Lung microvascular endothelial cell (primary cell): ENCODE measurements at places on chromosomes 4 and X.

DNA sequence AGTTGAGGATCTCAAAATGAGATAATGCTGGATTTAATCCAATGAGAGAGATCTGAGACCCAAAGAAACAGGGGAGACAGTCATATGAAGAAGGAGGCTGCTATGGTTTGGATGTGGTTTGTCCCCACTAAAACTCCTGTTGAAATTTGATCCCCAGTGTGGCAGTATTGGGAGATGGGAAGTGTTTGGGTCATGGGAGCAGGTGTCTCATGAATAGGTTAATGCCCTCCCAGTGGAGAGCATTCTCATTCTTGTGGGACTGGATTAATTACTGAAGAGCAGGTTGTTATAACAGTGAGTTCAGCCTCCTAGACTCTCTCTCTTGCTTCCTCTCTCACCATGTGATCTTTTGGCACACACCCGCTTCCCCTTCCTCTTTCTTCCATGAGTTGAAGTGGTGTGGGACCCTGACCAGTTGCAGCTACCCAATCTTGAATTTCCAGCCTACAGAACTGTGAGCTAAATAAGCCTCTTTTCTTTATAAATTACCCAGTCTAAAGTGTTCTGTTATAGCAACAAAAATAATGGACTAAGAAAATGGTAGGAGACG lies 70.3 kb downstream of the PPEF2 start:
- no peak for DNase-seq

DNA sequence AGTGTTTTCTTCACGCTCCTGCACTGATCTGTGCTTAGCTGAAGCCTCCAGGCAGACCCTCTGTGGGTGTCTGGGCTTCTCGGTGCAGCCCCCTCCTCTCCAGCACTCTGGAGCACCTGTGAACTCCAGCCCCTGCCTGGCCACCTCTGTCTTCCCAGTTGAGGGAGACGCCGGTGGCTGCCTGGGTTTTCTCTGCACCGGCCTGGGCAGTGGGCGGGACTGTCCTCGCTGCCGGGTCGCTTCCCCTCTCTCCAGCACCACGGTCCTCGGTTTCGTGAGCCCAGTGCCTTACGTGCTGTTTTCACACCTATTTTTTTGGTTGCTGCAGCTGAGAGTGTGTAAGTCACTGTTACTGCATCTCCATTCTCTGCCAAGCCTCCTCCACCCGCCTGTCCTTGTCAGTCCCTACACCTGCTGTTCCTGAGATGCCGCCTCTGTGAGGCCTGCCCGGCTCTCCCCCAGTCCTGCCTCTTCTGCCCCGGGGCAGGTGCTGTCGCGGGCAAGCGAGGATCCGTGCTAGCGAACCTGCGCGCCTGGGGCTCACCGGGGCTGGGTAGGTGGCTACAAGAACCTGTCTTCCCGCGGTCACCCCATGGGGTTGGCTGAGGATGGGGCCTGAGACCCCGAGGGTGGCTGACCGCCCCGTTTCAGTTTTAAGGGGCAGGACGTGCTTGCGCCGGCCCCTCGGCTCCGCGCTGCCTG lies 2.4 kb upstream of the FGFRL1 start:
- DNase-seq: no peak

- peak; percentile 8 for DNase-seq
Measured at GRCh38 chr4:7234355-7235029, 42.2 kb downstream of the SORCS2 start.

- DNase-seq: no peak
Measured at GRCh38 chr4:108830509-108831244, 67.8 kb upstream of the ETNPPL start.

GRCh38 chr4:123676071-123676889 lies 279.7 kb downstream of the SPRY1 start:
- DNase-seq: no peak

DNA sequence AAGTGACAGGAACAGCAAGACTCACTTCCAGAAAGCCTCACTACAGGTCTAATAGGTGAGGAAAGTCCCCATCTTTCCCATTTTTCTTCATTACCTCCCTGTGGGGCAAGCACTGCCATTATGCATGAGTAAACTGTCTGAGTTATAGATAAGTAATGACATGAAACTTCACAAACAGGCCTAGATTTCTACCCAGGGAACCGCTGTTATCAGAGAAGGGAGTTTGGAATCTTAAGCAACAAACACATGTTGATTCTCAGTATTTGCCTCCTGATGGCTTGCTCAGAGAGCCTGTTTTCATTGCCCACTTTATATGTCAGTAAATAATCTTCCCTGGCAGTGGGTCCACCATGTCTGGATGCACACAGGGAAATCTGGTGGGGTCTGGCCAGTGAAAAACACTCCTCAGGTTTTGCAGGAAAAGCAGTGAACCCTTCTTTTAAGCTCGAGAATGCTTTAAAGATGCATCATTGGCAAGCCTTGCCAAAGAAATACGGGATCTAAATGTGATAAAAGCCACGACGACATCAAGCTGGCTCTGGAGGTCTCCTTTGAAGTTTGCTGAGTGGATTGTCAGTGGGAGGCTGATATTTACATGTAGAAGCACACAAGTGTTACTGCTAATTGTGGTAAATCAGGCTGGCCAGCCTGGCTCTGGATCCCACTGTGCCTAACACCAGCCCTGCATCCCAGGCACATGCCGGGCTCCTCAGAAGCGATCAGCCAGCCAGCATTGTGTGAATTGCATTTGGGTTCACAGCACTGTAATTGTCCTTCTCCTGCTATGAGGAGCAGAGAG lies 25.2 kb downstream of the PDGFRA start:
- DNase-seq: no peak

- DNase-seq: no peak
Measured at GRCh38 chr4:152565333-152565732, 29.4 kb upstream of the FBXW7 start.

- no peak for DNase-seq
Measured at GRCh38 chr4:2295500-2295899, 33.6 kb upstream of the MXD4 start.

- no peak for DNase-seq
Measured at GRCh38 chr4:111676533-111676932, 468.7 kb upstream of the FAM241A start.

- DNase-seq: no peak
Measured at GRCh38 chr4:74031576-74031975, 6.9 kb downstream of the CXCL3 start.

DNA sequence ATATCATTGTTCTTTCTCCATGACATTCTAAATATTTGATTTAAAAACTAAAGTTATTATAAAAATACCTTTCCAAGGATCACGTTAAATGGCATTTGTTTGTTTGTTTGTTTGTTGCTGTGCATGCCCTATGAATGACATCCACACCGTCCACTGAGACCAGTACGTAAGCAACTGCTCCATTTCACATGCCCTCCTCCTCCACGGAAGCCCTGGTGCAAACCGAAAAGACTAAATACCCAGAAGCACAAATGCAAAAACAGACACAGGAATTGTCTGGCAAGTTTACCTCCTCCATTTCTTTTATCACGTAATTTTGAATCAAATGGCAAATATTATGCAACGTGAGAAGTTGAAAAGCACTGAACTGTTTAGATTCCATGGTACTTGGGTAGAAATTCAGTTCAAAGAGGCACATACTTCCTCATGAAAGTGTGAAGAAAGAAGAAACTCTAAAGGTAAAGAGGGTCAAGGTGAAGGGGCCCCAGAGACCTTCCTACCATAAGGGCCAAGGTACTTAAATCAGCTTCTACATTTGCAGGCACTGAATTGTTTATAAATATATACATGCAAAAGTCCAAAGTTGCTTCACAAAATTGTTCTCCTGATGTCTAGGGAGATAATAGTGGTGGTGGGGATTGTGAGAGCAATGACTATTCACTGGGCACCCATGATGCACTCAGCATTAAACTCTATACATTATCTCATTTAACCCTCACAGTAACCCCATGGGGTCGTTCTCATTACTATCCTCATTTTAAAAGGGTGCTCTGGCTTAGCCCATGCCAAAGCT lies 23.4 kb downstream of the IRF2 start:
- no peak for DNase-seq

GRCh38 chr4:170014359-170015011 lies 11.7 kb downstream of the MFAP3L start:
- no peak for DNase-seq

- DNase-seq: no peak
Measured at GRCh38 chrX:29461039-29461438, 754.3 kb upstream of the MAGEB2 start.

DNA sequence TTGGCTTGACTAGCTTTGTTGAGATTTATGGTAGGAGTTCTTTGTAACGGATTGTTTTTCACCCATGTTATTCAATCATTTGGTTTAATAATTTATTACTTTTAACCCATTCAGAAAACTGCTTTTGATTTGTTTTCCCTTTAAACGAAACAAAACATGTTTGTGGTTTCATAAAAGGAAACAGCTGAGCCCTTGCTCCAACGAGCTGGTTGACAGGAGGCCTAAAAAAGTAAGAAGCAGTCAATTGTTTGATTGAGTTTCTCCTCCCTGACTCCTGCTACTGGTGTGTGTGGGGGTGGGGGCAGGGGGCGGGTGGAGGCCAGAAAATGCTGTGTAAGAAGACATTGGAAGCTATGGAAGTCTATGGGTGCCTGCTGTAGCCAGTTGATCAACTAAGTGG lies 102.8 kb downstream of the CHRDL1 start:
- no peak for DNase-seq

DNA sequence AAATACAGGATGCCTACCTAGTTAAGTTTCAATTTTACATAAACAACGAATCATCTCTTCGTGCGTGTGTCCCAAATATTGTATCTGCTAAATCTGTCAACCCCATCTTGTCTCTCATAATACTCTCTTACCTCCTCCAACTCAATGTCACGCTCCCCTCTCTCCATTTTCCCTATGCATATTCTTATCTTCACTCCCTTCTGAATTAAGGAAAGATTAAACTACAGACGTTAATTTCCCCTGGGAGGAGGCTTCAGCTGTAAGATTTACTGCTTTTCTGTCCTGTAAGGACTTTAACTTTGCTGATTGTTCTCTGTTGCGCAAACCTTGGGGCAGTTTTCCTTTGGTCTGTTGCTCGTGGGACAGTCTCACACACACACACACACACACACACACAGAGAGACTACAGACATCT lies 455 bp upstream of the ABCB7 start:
- peak; percentile 41 for DNase-seq

DNA sequence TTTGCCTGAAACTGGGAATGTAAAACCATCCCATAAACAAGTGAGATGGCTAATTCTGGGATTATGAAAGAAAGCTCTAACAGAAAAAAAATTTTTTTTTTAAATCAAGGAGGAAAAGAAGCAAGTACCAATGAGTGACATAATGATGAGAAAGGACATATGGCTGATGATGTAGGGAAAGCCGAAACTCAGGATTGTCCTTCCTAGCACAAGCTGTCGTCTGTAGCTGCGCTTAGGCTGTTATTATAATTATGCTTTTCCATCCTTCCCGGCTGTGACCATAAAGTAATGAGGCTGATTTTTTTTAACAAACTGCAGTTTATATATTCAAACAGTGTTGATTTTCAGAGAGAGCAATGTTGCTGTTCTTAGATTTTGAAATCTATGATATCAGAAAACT lies 209.8 kb upstream of the NOCT start:
- no peak for DNase-seq

GRCh38 chr4:184648313-184649025 lies 778 bp downstream of the CASP3 start:
- peak; percentile 74 for DNase-seq

DNA sequence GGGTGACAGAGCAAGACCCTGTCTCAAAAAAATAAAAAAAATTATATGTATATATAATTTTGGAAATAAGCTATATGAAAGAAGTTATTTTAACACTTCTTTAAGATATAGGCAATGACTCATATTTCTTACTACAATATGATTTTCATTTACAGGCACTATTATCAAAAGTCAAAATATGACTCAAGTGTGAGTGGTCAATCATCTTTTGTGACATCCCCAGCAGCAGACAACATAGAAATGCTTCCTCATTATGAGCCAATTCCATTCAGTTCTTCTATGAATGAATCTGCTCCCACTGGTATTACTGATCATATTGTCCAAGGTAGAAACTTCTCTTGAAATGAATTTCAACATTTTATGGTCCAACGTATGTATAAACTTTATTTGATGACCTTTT lies 20.8 kb downstream of the OCIAD1 start:
- DNase-seq: peak; percentile 5

- DNase-seq: peak; percentile 85
Measured at GRCh38 chr4:37976991-37977470, 16.8 kb downstream of the PTTG2 start.

DNA sequence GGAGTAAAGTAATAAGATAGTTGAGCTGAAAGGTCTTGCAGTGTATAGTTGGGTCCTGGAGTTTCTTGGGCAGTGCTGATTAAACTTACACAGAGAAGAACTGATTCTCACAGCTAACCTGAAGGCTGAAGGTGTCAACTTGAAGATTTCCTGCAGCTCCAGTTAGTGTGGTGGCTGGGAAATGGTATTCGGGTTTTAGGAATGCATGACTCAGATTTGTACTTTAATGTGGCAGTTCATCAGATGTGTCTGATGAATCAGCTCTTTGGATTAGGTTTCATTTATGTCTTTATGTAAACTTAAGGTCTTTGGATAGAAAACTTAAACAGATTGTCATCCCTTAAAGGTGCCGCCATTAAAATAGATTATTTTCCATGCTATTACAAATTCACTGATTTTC lies 200.0 kb downstream of the IL1RAPL1 start:
- DNase-seq: peak; percentile 7

GRCh38 chr4:28167411-28167810 lies 1306.8 kb downstream of the STIM2 start:
- no peak for DNase-seq

GRCh38 chr4:99021386-99021785 lies 25.9 kb downstream of the METAP1 start:
- no peak for DNase-seq

DNA sequence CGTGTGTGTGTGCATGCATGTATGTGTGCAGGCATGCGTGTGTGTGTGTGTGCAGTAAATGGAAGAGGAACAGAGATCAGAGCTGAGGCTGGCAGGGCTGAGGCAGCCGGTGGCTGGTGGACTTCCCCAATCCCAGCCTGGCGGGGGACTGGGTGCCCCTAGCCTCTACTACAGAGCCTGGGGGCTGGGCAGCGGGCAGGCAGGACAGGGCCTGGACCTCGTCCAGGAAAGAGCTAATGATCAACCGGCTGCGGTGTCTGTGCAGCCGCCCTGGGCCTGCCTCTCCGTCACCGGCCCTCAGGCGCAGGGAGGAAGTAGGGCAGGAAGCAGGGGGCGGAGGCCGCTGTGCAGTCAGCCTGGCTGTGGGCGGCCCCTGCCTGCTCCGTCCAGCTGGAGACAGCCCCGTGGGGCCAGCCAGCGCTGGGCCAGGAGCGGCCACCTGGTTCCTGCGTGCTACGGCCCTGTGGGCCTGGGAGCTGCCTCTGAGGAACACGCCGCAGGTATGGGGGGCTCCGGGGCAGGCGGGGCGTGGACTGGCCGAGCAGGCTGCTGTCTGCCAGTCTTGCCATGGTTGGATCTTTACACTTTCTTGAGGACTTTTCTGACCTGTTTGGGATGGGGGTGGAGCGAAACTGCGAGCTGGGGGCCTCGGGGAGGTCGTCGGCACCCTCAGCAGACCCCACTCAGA lies at the start of gene SH3TC1:
SH3TC1 (plus strand) TSS at position 385 of the 688 bp plus-strand sequence. CDS start 5,905 bp downstream, outside the sequence.
- DNase-seq: peak; percentile 96

GRCh38 chr4:118033148-118034052 lies 886 bp upstream of the NDST3 start:
- peak; percentile 68 for DNase-seq

GRCh38 chr4:8379281-8379680 lies 61.2 kb downstream of the ACOX3 start:
- no peak for DNase-seq

GRCh38 chr4:74112399-74113105 lies 13.6 kb upstream of the CXCL2 start:
- peak; percentile 30 for DNase-seq
